Activated CD8-positive, alpha-beta memory T cell treated with anti-CD3 and anti-CD28 coated beads for 48 hours (primary cell): ENCODE measurements at places on chromosomes 2 and 18.

- no peak for DNase-seq
These were observed 35.8 kb upstream of the SCLY start for GRCh38 chr2:238024986-238025385.

DNA sequence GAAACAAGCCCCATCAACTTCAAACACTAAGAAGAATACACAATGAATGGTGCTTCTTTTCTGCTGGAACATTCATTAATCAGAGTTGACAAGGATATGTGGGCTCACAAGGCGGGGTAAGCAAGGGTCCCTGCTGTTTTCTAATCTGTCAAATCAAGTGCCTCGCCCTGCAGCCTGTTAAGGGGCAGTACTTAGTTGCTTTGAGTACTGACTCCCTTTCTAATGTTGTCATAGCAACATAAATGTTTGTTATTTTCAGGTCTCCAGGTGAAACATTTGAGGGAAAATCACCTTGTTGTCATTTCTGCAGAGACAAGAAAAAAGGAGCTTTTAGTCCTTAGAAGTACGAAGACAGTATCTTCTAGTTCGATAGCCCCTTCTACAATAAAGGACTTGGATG is 284.7 kb upstream of the PKDCC start:
- DNase-seq = no peak

DNA sequence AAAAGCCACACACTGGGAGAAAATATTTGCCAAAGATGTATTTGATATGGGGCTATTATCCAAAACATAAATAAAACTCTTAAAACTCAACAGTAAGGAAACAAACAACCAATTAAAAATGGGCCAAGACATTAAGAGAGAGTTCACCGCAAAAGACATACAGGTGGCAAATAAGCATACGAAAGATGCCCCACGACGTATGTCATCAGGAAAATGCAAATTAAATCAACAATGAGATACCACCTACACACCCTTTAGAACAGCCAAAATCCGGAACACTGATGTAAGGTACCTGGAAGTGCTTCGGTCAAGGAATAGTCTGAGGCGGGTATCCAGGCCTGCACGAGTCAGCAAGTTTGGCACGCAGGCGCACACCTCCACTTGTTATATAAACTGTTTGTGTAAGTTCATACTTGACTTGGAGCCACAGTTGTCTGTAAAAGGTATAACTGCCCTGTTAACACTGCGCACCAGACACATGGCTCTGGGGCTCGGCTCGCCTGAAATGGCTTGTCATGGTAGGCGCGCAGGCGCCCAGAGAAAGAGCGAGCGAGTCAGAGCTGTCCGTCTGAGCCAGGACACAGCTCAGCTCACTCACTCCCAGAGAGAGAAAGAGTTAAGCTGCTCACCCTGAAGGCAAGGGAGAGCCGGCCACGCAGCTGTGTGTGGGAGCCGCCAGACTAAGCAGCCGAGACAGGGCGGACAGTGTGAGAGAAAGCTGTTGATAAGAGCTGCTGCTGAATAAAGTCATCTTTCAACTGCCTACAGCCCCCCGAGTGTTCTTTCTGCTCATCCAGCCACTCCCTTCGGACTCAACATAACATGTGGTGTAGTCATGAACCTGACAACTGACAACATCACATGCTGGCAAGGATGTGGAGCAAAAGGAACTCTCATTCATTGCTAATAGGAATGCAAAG is 87.3 kb downstream of the HNRNPLL start:
- no peak for DNase-seq

DNA sequence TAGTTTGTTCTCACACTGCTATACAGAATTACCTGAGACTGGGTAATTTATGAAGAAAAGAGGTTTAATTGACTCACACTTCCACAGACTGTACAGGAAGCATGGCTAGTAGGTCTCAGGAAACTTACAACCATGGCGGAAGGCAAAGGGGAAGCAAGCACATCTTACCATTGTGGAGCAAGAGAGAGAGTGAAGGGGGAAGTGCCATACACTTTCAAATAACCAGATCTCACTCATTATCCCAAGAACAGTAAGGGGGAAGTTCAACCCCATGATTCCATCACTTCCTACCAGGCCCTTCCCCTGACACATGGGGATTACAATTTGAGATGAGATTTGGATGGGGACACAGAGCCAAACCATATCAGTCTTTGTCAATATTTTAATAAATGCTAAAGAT is 5.0 kb upstream of the CRYGB start:
- no peak for DNase-seq

- DNase-seq = no peak
These were observed 428.2 kb upstream of the KCNH7 start for GRCh38 chr2:163266772-163267171.

DNA sequence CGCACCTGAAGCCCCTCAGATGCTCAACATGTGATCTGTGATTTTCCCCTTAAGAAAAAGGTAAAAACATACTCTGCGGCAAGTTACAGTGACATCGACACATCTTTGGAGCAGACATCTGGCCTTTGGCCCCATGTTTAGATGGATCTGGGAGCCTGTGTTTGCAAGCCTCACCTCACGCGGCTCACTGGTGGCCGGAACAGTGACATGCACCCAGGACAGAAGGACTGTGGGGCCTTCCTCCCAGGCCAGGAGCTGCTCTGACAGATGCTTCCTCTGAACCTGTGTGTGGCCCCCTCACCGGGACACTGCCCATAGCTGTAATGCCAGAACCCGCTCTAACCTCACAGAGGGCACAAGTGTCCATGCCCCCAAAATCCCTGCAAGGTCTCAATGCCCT is 13.1 kb downstream of the PASK start:
- DNase-seq = no peak

GRCh38 chr2:7704296-7704865 is 787.2 kb downstream of the RNF144A start:
- no peak for DNase-seq

DNA sequence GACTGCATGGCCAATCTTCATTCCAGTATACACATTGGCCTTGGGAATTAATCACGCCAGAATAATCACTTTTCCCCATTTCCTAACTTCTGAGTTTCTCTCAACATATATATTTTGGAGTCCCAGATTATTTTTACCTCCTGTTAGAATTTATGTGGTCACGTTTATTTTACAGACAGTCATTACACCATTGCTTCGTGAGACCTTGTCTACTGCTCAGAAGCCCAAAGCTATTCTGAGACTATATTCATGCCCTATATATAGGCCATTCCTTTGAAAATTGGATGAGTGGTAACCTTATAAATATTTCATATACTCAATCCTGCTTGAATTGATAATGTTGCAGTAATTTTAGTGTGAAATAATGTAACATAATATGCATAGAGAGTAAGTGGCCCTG is 610.0 kb upstream of the CDH2 start:
- no peak for DNase-seq

DNA sequence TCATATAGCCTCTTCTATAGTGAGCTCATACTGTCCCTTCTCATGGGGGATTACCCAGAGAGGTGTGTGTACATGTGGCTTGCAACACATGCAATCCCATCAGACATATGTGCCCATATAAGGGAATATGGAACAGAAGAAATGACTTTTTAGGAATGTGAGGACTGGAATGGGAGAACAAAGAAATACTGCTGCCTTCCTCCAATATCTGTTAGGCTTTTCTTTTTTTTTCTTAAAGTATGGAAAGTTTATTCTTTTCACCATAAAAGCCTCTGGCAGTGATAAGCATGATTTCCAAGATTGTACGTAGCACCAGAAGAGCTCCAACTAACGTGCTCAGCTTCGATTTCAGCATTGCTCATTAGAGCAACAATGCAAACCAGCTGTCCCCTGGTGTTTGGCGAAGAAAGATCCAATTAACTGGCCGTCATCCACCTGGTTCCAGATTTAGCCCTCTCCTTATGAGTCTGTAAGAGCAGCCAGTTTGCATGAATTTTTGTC is 113.6 kb downstream of the ADCYAP1 start:
- DNase-seq = no peak

GRCh38 chr2:156349605-156350004 is 17.1 kb upstream of the NR4A2 start:
- no peak for DNase-seq

DNA sequence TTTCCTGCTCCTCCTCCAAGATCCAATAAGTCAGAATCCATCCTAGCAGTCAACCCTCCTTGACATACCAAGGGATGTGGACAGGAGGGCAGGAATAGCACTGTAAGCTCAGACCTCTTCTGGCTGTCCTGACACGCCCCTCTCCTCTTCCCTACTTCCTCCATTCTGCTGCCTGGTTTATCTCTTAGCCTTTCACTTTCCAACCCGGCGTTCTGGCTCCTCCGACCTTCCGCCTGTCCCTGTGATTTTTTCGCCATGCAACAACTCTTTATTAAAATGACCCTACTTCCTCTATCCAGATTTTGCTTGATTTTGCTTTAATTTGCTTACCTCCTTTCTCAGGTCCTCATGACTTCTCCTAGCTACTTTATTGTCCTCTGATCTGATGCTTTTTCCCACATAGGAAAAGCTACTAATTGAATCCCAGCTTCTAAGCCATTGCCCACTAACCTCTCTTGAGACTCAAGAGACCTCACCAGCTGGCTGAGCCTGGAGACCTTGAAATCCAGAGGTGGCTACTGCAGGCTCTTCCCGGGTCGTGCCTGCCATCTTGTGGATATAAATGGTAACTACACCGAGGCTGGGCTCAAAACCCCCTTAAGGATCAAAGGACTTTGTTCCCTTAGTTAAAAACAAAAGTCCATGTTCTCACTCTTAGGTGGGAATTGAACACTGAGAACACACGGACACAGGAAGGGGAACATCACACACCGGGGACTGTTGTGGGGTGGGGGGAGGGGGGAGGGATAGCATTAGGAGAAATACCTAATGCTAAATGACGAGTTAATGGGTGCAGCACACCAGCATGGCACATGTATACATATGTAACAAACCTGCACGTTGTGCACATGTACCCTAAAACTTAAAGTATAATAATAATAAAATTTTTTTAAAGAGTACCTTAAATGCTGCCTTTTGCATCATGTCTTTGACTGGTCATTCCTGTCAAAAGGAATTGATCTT is 139.4 kb downstream of the AKAIN1 start:
- peak; percentile 23 for DNase-seq

DNA sequence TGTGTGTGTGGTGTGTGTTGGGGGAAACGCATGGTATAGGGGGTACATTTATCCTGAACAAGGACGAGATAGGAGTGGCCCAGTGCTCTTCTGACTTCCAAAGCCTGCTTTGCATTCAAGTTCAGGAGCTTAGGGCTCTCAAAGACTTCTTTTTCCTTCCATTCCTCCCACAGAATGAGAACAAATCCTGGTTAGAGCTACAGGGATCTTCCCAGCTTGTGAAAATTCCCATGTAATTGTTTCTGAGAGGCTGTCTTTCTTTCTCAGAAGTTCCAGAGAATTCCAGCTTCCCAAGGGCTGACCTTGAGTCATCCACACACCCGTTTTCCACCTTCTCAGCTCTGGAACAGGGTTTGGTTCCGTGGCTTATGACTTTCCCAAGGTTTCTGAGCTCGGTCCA is 38.9 kb downstream of the FASTKD2 start:
- DNase-seq = no peak

DNA sequence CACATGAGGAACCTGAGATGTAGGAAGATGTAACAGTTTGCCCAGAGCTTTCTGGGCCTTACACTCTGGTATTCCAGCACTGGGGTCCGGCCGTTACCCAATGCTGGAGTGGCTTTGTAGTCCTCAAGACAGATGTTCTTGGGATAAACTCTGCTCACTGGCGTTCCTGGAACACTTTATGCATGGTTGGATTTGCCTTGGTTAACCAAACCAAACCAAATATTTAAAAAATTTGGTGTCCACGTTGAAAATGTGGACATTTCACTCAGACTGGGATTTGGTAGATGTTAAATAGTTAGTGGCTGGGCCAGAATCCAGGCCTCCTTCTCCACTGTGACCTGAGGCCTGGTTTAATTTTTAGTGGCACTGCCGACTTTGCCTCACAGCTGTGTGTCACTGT is 81.5 kb downstream of the ACOXL start:
- DNase-seq = no peak

DNA sequence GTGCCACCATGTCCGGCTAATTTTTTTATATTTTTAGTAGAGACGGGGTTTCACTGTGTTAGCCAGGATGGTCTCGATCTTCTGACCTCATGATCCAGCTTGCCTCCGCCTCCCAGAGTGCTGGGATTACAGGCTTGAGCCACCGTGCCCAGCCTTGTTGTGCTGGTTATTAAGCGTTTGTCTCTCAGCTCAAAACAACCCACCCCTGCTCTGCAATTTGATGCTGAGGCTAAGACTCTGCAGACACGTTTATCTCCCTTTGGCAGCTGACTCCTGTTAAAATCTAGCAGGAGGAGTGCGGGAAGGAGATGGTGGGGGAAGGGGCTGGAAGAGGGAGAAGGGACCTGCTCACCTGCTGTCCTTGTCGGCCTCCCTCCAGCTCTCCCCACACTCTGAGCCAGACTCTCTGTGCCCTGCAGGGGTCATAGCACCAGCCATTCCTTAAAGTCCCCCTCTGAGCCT is 29.9 kb upstream of the IMPA2 start:
- DNase-seq = no peak

DNA sequence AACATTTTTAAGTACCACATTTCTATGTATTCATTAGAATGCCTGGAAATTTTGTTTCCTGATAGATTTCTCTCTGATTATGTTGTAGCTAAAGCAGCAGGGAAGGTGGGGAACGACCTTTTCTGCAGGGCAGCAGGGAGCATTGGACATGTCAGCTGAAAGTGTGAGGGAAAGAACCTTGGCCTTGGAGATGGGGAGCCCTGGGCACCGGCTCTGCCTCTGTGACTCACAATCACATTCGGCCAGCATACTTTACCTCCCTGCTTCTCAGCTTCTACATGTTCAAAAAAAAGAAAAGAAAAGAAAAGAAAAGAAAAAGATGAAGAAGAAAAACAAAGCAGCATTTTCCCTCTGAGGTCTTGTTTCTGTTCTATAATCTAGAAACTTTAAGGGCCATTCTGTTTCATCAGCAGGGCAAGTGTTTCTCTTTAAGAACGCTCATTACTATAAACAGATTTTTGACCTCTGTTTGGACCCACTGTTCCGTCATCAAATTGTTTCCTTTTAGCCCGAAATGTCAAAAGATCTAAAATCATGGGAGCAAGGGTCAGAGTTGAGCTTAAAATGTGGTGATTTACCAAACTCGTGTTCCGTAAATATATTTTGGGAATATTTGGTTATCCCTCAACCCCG is 27.9 kb downstream of the SETBP1 start:
- no peak for DNase-seq

DNA sequence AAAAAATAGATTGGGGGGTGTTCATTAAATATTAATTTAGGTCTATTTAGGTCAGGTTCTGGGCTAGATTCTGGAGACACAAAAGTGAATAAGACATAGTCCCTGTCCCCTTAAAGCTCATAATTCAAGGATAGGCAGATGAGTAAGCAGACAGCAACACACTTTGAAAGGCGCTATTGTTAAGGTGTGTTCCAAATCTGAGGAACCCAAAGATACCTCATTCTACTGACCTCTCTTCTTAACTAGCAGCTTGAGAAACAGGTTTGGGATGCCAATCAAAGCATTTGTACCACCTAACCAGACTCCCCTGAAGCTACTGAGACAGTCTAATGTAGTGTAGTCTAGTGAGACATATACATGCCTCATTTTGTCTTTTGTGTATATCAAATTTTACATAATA is 34.8 kb downstream of the SEMA4F start:
- DNase-seq = no peak
